ENCODE measurements at places on chromosomes 12 and 14. TPM values are rescaled to one million over a fixed set of nuclear protein-coding genes. Genes with fewer than 3 reads are reported as not detected.

DNA sequence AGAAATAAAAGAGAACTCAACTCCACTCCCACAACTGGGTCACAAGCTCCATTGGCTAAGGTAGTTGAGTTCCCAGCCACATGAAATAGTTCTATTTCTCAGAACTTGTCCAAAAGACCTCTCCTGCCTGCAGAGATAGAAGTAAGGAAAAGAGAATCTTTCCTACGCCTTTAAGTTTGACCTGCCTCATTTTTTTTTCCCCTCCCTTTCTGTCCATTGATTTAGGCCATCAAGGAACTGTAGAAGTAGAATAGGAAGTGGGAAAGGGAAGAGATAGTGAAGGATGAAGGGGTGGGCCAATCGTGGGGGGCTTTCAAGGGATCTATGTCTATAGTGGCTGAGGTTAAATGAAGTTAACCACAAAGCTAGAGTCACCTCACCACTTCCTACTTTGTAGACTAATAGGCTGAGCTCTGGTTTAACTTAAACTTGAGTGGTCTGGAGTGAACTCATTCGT is 13.9 kb upstream of the NUDT4 start:
- DNase-seq: no peak

DNA sequence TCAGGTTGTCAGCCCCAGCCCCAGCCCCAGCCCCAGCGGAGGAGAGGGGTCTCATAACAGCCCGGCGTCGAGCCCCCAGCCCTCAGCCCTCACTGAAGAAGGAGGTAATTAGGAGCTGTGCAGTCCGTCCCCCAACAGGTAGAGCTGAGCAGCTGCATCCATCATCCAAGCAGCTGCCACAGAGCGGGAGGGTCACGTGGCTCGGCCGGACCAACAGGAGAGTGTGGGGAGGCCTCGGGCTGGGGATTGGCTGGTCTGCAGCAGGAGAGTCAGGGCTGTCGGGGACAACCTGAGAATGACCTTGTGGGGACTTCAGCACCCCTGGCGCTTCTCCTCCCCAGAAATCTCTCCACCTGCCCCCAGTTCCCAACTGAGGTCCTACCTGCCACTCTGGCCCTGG is 29.6 kb downstream of the SMUG1 start:
- no peak for DNase-seq

GRCh38 chr14:76881348-76881747 is 55.1 kb downstream of the LRRC74A start:
- no peak for DNase-seq

DNA sequence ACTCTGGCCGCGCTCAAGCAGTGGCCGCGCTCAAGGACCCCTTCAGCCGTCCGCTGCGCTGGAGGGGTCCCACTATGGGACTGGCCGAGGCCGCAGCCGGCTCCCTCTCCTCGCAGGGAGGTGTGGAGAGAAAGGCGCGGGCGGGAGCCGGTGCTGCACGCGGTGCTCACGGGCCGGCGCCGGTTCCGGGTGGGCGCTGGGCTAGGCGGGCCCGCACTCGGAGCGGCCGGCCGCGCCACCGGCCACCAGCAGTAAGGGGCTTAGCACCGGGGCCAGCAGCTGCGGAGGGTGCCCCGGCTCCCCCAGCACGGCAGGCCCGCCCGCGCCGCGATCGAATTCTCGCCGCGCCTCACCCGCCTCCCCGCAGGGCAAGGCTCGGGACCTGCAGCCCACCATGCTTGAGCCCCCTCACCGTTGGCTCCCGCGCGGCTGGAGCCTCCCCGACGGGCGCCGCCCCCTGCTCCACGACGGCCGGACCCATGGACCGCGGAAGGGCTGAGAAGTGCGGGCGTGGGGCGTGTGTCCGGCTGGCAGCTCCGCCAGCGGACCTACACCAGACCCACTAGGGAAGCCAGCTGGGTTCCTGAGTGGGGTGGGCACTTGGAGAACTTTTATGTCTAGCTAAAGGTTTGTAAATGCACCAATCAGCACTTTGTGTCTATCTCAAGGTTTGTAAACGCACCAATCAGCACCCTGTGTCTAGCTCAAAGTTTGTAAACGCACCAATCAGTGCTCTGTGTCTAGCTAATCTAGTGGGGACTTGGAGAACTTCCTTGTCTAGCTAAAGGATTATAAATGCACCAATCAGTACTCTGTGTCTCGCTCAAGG is 49.5 kb downstream of the KLHL28 start:
- DNase-seq: no peak

Gene OSBPL8
- total RNA-seq: 87.7 TPM

- DNase-seq: no peak
Observed at GRCh38 chr12:103952497-103952896, 13.2 kb upstream of the TDG start.

Gene BMAL2
- total RNA-seq: 31.3 TPM
